ENCODE measurements at places on chromosomes 16 and 17.

- DNase-seq: peak; percentile 86
Measured at GRCh38 chr17:60720763-60721531, 43.3 kb downstream of the BCAS3 start.

DNA sequence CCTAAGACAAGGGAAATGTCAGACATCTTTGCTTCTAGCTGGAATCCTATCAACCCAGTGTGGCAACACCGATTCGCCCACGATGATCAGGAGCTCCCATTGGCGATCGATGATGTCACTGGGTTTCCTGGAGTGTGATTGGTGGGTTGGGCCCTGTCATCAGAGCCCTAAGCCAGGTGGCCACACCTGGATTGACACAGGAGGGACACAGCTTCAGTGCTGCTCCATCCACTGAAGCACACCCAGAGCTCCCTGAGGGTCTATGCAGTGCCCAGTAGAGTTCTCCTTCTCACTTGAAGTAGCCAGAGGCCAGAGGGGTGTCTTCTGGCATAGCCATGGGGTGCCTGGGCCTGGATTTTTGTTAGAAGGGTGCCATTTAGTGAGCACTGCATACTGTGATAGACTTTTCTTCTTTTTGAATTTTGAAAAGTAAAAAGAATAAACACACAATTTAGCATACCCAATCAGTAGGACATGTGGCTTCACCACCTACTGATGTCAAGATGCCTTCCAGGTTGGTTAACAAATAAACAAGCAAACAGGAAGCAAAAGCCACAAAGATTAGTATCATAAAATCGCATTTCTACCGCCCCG is 77.6 kb downstream of the CMIP start:
- peak; percentile 43 for DNase-seq

DNA sequence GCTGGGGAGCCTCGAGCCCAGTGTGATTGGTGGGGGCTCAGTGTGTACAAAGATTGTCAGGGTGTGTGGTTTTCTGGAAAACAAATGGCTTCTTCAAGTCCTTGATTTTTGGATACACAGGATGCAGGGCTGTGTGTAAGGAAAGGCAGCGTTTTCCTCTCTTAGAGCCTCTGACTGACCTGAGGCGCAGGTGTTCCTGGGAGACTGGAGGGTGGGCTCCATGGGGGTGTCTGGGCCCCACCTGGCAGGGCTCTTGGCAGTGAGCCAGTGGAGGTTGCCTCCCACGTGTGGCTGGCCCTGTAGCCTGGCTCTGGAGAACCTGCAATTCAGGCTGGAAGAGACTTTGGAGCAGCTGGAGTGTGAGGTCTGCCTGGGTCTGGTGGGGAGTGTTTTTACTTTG is 5.0 kb downstream of the FOXK2 start:
- DNase-seq: no peak

- DNase-seq: no peak
Measured at GRCh38 chr17:48894886-48895285, 2.3 kb downstream of the ATP5MC1 start.

DNA sequence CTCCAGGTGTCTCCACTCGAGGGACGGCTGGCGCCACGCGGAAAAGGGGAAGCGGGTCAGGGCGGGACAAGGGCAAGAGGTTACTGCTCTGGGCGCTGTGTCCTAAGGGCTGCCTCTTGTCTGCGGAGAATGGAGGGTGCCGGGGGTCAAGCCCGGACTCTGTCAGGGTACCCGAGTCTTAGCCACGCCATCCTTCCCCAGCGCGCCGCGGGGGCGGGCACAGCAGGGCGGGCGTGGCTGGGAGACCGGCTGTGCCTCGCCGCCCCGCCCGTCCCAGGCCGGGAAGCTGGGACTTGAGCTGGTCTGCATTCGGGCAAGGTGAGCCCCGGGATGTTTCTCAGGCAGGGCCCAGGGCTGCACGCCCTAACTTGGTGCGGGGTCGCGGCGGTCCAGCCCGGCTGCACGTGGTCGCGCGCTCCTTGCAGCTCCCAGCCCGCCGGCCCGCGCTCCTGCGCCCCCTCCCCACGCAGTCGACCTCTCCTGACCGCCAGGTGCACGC is 6.2 kb upstream of the ACTG1 start:
- no peak for DNase-seq

DNA sequence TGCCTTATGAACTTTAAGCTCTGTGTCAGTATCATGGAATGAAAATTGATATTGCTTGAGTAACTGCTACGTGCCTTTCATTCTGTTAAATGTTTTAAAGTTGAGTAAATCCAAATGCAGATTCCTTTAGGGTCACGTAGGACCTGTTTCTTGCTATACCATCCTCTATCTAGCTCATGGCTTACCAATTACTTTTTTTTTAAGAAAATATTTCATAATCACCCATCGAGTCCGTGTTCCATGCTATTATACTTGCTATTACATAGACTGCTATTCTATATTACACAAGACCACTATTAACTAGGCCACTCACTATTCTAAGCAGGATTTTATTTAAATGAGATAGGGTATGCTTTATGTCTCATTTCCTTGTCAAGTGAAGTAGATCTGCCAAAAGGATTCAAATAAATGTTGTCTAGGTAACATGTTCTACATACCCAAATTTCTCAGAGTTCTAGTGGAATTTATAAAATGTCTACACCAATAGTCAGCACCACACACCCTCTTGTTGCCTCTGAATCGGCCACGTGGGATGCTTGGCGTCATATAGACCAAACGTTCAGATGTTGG is 11.9 kb downstream of the ANKFN1 start:
- no peak for DNase-seq

DNA sequence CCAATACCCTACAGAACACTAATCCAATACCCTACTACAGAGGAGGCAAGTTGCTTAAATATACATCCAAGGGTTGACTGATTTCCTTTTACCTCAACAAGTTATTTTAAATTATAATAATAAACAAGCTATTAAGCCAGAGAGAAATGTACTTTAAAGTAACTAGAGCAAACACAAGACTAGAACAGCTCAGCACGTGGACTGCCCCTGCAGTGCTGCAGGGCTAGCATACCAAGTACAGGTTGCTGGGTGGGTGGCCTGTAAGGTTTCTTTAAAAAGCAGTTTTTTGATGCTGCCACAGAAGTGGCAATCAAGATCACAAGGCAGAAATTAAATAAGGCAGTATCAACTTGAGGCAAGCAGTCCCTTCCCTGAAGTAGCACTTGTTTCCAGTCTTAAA is 63.5 kb downstream of the PARN start:
- no peak for DNase-seq

Data from SK-MEL-5 (cell line).